ENCODE measurements at places on chromosomes 2 and 18.

- DNase-seq = no peak
Observed at GRCh38 chr2:189702071-189702470, 27.6 kb downstream of the ANKAR start.

DNA sequence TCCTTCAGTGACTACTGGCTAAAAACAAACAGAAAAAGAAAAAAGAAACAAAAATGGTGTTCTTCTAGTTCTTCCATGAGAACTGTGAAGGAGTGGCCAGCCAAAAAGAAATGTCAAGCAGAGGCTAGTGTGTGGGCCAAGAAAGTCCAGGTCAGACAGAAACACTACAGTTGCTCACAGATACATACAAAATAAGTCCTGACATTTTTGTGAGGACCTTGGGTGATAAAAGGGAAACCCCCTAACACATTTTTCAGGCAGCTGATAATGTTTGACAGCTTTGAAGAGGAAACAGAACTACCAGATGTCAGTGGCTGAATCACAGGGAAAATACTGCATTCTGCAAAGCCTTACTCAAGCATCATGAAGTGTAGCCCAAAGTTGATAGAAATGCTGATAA is 28.1 kb downstream of the ARHGAP25 start:
- no peak for DNase-seq

DNA sequence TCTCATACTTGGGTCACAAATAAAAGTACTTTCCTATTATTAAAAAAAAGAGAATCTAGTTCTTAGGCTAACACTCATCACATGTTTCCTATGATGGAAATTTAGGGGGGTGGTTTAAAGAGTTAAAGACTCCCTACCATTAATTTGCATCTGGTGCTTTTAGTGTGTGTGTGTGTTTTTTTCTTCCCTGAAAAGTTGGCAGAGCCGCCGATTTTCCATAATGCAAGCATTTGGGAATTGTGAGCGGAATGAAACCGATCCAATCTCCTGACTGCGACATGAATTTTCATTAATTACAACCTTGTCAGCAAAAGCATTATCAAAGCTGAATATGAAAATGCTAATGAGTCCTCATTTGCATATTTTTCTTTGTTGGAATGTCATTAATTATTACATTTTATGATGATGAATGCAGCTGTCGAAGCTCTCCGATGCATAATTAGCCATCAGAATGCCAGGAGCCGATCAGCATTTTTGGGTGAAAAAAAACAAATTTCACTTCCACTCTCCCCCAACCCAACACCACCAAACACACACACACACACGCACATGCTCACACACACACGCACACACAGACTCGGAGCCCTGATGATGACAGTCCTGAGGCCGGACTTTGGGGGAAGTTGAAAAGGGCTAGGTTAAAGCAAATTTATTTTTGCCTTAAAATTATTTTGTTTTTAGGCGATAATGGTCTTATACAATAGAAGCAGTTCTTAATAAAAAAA is 165.4 kb downstream of the TCF4 start:
- DNase-seq = no peak

- peak; percentile 27 for DNase-seq
Observed at GRCh38 chr2:27249891-27250651, 12.8 kb downstream of the SLC30A3 start.

DNA sequence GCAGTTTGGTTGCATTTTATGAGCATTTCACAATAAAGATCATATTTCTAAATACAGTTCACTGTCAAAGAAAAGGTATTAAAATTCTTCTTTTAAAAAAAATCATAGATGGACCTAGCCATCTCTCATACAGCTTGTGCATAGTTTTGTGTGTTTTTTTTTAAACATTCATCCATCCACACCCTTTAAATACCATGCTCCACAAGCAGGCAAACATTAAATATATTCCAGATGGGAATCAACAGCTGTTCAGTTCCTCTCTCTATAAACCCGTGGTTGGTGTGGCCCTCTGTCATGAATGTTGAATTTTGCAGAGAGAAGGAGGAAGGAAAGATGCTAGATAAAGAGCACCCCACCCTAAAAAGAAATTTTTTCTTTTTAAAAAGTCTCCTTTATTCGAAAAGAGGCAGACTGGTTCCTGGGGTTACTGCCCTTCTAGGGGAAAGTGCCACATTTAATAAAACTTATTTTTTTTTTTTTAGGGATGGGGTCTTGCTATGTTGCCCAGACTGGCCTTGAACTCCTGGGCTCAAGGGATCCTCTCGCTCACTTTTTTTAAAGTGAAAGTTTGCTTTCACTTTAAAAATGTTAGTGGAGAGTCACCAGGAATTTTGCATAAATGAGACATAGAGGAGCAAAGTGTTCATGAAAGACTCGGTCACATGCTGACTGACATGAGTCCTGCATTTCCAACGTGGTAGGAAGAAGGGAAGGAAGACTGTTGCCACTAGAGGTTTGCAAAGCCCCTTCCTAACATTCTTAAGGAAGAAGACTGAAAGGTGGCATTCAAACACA is 73.9 kb upstream of the LMAN1 start:
- no peak for DNase-seq

DNA sequence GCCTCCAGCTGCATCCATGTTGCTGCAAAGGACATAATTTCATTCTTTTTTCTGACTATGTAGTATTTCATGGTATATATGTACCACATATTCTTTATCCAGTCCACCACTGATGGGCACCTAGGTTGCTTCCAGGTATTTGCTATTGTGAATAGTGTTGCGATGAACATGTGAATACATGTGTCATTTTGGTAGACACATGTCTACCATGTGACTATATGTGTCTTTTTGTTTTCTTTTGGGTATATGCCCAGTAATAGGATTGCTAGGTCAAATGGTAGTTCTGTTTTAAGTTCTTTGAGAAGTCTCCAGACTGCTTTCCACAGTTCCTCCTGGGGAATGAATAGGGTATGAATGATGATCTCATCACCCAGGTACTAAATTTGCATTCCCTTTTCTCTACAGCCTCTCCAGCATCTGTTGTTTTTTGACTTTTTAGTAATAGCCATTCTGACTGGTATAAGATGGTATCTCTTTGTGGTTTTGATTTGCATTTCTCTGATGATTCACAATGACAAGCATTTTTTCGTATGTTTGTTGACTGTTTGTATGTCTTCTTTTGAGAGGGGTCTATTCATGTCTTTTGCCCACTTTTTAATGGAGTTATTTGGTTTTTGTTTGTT is 35.6 kb upstream of the FEZ2 start:
- DNase-seq = no peak

DNA sequence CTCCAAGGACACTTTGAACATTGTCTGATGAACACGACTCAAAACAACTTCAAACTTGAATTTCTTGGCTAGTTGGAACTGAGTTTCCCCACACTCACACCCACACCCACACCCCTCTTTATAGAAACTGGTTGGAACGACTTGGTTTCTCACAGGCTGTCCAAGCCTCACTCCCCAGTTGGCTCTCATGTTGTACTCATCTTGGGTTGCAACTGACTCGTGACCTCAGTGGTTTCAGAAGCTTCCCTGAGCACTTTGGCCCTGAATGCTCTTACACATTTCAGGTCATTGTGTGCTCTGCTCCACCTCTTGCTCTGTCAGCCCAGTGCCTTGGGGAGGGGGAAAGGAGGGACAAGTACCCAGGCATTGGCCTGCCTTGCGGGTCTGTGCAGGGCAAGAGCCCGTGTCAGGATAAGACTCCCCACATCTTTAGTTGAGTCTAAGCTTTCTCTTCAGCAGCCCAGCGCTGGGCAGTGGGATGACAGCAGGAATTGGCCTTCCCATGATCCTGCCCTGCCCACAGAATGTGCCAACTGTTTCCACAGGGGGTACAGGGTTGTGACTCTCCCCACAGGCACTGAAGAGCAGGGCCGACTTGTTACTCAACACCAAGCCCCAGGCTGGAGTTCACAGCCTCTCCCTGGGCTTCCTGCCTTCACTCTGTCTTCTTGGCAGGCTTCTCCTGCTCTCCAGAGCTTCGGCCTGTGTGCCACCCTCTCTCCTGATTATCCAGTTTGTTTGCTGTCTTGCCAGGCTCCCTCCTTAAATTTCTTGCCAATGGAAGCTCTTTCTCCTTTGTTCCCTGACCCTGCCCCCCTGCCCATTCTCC is 104.6 kb downstream of the RTN4 start:
- DNase-seq = no peak

GRCh38 chr2:164621764-164622105 is 453 bp upstream of the GRB14 start:
- peak; percentile 59 for DNase-seq

DNA sequence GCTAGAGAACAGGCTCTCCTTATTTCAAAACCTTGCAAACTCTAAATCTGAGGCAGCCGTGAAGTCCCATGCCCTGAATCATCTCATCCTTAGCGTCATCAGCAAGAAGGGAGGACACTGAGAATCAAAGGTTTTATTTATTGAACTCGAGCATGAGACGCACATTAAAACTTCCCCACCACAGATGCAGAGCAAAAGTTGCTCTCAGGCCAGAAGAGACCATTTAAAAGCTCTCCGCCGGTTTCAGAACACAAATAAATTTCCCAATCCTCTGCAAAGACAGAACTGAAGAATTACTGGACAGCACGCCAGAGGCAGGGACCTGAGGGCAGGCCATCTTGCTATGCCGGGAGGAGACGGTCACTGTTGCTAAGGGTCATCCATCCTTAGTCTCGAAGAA is 1.3 kb downstream of the AMMECR1L start:
- no peak for DNase-seq

DNA sequence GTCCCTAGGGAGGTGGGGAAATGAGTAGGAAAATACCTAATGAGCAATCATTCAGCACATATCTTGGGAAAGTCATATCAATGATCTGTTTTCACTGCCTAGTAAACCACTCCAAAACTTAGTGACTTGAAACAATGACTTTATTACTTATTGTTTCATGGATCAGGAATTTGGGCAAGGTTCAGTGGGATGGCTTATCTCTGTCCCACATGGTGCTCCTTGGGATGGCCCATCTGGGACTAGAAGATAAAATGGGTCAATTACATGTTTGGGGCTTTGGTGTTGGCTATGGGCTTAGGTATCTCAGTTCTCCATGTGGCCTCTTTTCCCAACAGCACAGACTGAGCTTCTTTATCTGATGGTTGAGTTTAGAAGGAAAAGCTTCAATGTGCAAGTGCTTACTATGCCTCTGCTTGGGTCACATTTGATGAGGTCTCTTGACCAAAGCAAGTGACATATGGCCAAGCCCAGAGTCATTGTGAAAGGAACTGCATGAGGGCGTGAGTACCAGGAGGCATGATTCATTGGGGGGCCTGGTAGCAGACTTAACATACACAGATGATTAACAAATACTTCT is 218.1 kb upstream of the TNP1 start:
- no peak for DNase-seq

DNA sequence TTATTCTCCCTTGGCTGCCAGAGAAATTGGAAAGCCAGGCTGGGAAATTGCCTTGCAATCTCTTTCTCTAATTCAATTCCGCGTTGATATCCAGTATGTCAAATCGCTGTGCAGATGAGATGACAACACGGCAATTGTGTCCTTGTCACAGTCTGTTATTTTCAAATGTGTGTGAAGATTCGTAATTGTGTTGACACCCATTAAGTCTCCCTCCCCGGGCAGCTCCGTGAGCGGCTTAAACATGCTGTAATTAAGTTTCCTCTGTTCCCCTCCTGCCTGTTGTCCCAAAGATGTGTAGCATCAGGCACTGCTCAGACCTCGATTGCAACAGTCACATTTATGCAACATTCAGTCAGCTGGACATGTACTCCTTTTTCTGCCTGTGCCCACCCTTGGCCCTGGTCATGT is 209.5 kb downstream of the LPIN1 start:
- DNase-seq = no peak

DNA sequence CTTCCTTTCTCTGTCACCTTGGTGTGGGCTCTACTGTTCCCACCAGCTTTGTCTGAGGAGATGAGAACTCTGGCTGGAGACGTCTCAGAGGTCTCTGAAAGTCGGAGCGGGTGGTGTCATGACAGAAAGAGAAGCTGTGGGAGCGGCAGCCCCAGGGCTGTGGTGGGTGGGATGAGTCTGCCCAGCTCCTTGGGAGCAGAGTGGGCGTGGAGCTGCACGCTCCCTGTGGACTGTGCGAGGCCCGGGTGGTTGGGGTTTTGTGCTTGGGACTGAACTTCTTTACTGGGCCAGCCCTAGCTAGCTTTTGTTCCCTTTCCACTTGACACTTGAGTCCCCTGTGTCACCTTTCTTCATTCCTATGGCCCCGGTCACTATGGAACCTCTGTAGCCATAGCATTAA is 10.4 kb downstream of the TOGARAM2 start:
- no peak for DNase-seq

- DNase-seq = no peak
Observed at GRCh38 chr2:199442173-199442572, 15.6 kb downstream of the SATB2 start.

GRCh38 chr18:2573408-2573807 is 2.1 kb downstream of the NDC80 start:
- no peak for DNase-seq

- DNase-seq = no peak
Observed at GRCh38 chr2:98470851-98471255, 26.2 kb downstream of the INPP4A start.

DNA sequence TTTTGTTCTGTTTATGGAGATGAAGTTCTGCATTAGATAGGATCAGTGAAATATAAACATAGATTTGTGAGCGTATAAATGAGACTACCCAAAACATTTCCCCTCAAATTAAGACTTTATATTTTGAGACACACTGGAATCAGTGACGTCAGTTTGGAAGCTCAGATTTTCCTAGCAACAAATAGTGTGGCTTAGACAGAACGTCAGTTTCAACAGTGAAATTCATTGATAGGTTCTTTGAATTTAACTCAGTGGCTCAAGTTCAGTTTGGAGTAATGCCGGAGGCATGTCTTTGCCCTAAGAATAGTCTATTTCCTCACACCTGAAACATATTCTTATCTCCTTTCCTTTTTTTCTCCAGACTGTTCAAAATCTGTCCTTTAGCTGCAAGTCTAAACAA is 113.6 kb upstream of the ARHGAP15 start:
- DNase-seq = no peak

DNA sequence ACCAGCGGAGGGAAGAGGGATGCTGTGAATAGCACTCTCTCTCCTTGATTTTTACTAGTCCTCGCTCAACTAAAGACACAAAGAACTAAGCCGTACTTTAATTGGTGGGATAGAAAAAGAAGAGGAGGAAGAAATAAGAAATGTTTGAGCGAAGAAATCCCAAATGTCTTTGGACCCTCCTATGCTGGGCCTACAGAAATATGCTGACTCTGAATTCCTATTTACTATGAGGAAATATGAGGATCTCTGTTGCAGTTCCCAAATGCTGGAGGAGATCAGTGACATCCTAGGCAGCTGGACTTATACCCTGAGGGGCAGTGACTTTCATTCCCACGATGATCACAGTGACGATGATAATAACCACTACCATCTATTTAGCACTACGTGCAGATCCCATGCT is 16.6 kb upstream of the PIEZO2 start:
- DNase-seq = no peak

DNA sequence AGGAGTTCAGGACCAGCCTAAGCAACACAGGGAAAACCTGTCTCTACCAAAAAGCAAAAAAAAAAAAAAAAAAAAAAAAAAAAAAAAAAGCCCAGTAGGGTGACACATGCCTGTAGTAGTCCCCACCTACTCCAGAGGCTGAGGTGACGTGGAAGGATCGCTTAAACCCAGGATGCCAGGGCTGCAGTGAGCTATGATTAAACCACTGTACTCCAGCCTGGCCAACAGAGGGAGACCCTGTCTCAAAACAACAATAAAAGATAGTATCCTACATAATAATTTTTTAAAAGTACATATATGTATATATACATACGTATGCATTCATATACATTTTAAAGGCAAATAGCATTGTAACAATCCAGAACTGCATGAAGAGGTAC is 51.7 kb downstream of the SOS1 start:
- no peak for DNase-seq
